Activated T-helper 1 cell treated with anti-CD3 and anti-CD28 coated beads, Interleukin-12 subunit alpha, Interleukin-12 subunit beta, Interleukin-2, Interleukin-4 antibody, amounts not matched to agents 30 ng/mL and 10 ng/mL and 1 ng/mL, durations not matched to agents 14 hours and 24 hours and 36 hours (primary cell): ENCODE measurements at places on chromosomes 1 and 21. TPM values are rescaled to one million over a fixed set of nuclear protein-coding genes. Genes with fewer than 3 reads are reported as not detected.

RAB42 gene
- 0.27 TPM in 1 of 2 replicates, not detected in the other for total RNA-seq

FMO5 gene
- total RNA-seq: 0.17 TPM in 1 of 2 replicates, not detected in the other

KCNH1 gene
- total RNA-seq: not detected in 2 replicates

ADGRB2 gene
- 0.13 and 0.29 TPM in 2 replicates for total RNA-seq

FAM72B gene
- 24.3 and 26.1 TPM in 2 replicates for total RNA-seq

DNA sequence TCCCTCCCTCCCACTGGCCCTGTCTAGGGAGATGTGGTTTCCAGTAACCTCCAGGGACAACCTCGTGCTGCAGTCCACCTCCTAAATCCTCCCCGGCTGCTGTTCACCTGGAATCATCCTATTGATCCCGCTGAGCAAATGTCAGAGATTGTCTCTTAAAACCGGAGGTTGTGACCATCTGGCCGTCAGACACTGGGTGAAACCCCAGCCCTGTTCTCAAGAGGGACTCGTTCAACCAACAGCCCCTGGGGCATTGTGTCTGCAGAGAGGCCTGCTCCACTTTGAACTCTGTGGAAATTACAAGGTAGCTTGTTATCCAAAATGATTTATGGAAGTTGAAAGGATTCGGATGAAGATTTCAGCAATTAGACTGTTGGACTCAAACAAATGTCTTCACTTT, 498.0 kb downstream of the MATN1 start:
- no peak overlapping the region for H3K27ac ChIP-seq

DNA sequence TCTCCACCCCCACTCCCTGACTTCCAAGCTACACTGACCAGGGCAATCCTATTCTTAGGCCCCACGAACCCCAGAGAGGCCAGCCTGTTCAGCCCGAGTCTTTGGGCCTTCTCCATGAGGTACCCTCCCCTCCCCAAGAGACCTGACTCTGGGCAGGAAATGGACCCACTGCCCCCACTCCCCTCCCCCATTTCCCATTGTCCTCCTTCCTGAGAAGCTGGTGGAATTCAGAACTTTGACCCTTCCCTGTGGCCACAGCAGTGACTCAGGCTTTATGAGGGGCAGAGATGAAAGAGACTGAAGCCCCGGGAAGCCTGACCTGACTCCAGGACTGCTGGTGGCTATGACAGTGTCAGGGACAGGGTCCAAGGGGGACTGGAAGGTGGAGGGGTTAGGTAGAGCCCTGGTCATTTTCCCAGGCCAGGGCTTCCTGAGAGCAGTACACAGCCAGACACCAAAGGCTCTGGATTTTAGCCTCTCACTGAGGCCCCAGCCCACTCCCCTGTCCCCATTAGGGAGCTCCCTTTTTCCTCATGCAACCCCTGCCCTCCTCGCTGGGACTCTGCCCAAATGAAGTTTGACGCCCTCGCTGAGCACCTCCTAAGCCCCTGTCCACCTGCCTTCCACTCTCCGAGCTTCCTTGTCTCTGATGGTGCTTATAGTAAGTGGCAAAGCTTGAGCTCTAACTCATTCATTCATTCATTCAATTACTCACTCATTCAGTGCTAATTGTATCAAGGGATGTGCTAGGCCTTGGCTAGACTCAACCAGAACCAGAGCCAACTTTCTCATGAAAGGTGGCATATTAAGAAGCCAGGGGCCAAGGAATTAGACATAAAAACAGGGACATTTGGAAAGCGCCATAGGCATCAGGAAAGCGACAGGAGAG, 3.0 kb downstream of the CRYBG2 start:
- no peak for DNase-seq
- peaks cover 5% of the 10 kb centered on the region for H3K27me3 ChIP-seq
- no peak overlapping the region for H3K4me3 ChIP-seq
- H3K4me1 ChIP-seq: peaks cover 6% of the 10 kb centered on the region
- no peak overlapping the region for H3K27ac ChIP-seq

- H3K27me3 ChIP-seq: no peaks in the 10 kb centered on the region
- H3K36me3 ChIP-seq: peaks cover 19% of the 10 kb centered on the region
- no peak overlapping the region for H3K27ac ChIP-seq
- H3K4me1 ChIP-seq: peaks cover 36% of the 10 kb centered on the region
- DNase-seq: no peak
- no peak overlapping the region for H3K4me3 ChIP-seq
Measured at GRCh38 chr1:226649780-226650179, 89.3 kb downstream of the ITPKB start.

GRCh38 chr1:199799116-199799515, 228.4 kb upstream of the NR5A2 start:
- no peak overlapping the region for H3K27ac ChIP-seq
- H3K36me3 ChIP-seq: no peaks in the 10 kb centered on the region
- no peak overlapping the region for H3K4me3 ChIP-seq
- no peak for DNase-seq

- no peak for DNase-seq
- H3K4me3 ChIP-seq: no peak overlapping the region
- no peak overlapping the region for H3K27ac ChIP-seq
Measured at GRCh38 chr1:40971966-40972365, 7.5 kb upstream of the CTPS1 start.

GRCh38 chr21:27740084-27740483, 773.2 kb upstream of the ADAMTS5 start:
- no peak for DNase-seq
- no peak overlapping the region for H3K27ac ChIP-seq
- H3K36me3 ChIP-seq: no peaks in the 10 kb centered on the region
- H3K4me1 ChIP-seq: no peaks in the 10 kb centered on the region
- H3K4me3 ChIP-seq: no peak overlapping the region

DNA sequence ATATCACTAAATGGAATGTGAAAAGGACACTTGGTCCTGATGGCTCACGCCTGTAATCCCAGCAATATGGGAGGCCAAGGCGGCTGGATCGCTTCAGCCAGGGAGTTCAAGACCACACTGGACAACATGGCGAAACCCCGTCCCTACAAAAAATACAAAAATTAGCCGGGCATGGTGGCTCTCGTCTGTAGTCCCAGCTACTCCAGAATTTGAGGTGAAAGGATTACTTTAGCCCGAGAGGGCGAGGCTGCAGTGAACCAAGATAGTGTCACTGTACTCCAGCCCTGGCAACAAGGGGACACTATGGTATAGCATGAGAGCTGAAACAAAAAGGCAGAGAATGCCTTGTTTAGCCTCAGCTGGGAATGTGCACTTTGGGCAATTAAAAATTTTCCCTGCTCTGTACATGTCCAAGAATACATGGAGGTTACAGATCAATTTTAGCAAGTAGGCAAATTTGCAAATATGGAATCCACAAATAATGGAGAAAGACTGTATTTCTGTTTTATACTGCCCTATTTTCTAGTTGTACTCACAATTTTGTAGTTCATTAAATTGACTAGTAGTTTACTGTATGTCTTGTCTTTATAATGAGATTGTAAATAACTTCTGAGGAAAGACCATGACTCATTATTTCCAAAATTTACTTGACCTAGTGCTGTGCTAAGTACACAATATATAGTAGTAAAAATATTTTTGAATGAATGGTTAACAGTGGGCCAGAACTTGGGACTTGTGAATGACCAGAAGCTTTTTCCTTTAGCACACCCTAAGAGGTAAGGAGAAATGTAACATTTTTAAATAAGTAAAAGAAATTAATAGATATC, 2.0 kb upstream of the ANGEL2 start:
- H3K27me3 ChIP-seq: peaks cover 15% of the 10 kb centered on the region
- peaks cover 19% of the 10 kb centered on the region for H3K4me1 ChIP-seq
